ENCODE measurements at places on chromosomes 4 and X. TPM values are rescaled to one million over a fixed set of nuclear protein-coding genes. Genes with fewer than 3 reads are reported as not detected.
A peak's percentile ranks its signal among the peaks of the same experiment; 100 is the strongest.

Gene CYLC1
- not detected for total RNA-seq

Gene ENOX2
- total RNA-seq, result 14.5 TPM

Gene MMRN1
- not detected for total RNA-seq

Gene SMIM10
- 4.7 TPM for total RNA-seq

Gene THAP9
- 3.0 TPM for total RNA-seq

DNA sequence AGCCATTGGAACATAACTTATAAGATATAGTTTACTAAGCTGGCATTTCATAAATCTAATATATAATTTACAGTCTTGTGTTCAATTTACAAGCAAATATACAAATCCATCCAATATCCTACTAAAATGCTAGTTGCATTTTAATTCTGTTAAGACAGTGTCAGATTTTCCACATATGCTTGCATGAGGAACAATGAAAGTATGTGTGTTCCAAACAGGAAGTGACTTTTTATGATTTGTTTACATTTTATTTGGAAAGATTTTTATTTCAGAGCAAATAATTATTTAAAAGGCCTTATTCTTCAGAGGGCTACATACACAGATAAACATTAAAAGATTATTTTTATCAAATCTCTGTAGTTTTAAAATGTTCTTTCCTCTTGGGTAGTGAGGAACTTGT, 130.1 kb downstream of the KLHL34 start:
- H3K4me1 ChIP-seq, result peaks cover 26% of the 10 kb centered on the region
- H3K27me3 ChIP-seq, result no peaks in the 10 kb centered on the region
- H3K4me3 ChIP-seq, result no peak overlapping the region
- H3K36me3 ChIP-seq, result no peaks in the 10 kb centered on the region
- DNase-seq, result no peak
- peak overlapping the region; percentile 71 for H3K27ac ChIP-seq

- peak; percentile 52 for DNase-seq
- peaks cover 4% of the 10 kb centered on the region for H3K36me3 ChIP-seq
- H3K27ac ChIP-seq, result no peak overlapping the region
- peaks cover 7% of the 10 kb centered on the region for H3K27me3 ChIP-seq
- H3K4me3 ChIP-seq, result no peak overlapping the region
Observed at GRCh38 chr4:8308144-8308543, 38.6 kb downstream of the HTRA3 start.

DNA sequence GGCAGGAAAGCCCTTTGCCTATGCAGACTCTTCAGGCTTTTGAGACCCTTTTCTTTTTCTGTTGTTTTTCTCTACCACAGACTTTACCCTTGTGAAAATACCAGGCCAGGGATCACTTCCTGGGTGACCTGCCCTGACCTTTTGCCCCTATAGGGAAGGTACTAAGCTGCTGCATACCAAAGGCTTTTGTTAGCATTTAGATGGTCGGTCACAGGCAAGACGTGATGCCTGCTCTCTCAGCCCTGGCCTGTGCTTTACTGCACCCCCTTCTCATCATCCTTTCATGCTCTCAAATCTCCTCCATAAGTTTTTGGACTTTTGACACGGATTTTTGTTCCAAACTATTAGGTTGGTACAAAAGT, 98.2 kb downstream of the ARHGAP10 start:
- no peak overlapping the region for H3K4me3 ChIP-seq
- peak overlapping the region; percentile 98 for H3K27ac ChIP-seq
- H3K27me3 ChIP-seq, result no peaks in the 10 kb centered on the region
- H3K36me3 ChIP-seq, result peaks cover 32% of the 10 kb centered on the region
- H3K4me1 ChIP-seq, result peaks cover 96% of the 10 kb centered on the region

DNA sequence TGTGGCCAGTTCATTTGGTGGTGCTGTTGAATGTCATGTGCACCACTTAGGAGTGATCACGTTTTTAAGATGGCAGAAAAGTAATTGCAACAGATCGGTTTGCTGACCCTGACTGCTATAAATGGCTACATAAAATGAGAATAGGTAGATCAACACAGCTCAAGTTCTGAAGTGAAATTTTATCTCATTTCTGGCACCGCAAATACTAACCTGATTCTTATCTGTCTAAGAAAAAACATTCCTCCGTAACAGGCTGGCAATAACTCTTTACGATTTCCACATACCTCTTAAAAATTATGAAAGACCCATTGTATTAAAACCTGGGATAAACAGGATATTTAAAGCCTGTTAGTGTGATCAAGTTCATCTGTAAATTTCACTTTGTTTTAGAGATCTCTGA, 387.5 kb downstream of the PDGFC start:
- no peaks in the 10 kb centered on the region for H3K36me3 ChIP-seq
- no peaks in the 10 kb centered on the region for H3K27me3 ChIP-seq
- H3K4me3 ChIP-seq, result no peak overlapping the region
- DNase-seq, result no peak
